ENCODE measurements at places on chromosomes 1 and 21. TPM values are rescaled to one million over a fixed set of nuclear protein-coding genes. Genes with fewer than 3 reads are reported as not detected.

TM2D1 gene
- polyA plus RNA-seq: 50.6 TPM

KLHDC9 gene
- 0.57 TPM for polyA plus RNA-seq

RAB42 gene
- 7.1 TPM for polyA plus RNA-seq

COL6A2 gene
- 533 TPM for polyA plus RNA-seq

HSD3B2 gene
- polyA plus RNA-seq: not detected

KPNA6 gene
- 23.4 TPM for polyA plus RNA-seq

VSIG8 gene
- not detected for polyA plus RNA-seq

SYTL1 gene
- 0.49 TPM for polyA plus RNA-seq

RCSD1 gene
- 52.9 TPM for polyA plus RNA-seq

Data from forelimb muscle (tissue), 1 donor.